Amniotic stem cell (primary cell): ENCODE measurements at places on chromosomes 13 and 19.

DNA sequence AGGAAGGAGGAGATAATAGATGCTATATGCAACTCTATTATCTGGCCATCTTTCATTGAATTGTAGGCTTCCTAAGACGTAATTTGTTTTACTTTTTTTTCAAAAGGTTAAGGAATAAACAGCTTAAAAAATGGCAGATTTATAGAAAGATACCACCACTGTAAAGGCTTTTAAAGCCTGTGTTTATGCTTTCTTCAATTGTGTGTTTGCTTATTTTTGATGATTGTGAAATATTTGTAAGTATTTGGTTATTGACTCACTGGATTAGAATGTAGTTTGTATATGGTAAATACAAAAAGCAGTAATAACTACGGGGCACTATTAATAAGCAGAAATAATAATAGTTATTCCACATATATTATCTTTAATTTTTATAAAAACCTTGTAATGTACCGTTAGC, 437.9 kb downstream of the KLF5 start:
- no peak for DNase-seq

- no peak for DNase-seq
These were observed 27.3 kb downstream of the ZNF114 start for GRCh38 chr19:48296963-48297734.

- no peak for DNase-seq
These were observed 4.8 kb downstream of the DPF1 start for GRCh38 chr19:38219221-38219620.

- DNase-seq = no peak
These were observed 1988.1 kb upstream of the PCDH20 start for GRCh38 chr13:63403733-63404132.

- DNase-seq = no peak
These were observed 29.4 kb downstream of the TBC1D4 start for GRCh38 chr13:75452564-75452963.

DNA sequence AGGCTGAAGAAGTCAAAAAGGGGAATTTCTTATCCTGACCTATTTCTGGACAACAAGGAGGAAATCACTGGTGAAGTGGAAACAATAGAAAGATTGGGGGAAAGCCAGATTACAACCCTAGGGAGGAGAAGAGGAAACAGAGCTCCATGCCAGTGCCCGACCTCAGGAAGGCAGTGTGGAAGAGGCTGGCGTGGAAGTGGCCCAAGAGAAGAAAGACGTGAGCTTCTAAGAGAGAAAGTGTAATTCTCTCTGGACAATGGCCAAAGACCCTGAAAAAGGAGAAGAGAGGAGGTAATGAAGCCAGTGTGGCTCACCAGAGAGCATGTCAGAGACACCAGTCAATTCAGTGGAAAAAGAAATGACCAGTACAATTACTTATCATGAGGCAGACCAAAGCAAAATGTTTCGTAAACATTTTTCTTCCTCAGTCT, 52.6 kb upstream of the URAD start:
- DNase-seq = no peak

DNA sequence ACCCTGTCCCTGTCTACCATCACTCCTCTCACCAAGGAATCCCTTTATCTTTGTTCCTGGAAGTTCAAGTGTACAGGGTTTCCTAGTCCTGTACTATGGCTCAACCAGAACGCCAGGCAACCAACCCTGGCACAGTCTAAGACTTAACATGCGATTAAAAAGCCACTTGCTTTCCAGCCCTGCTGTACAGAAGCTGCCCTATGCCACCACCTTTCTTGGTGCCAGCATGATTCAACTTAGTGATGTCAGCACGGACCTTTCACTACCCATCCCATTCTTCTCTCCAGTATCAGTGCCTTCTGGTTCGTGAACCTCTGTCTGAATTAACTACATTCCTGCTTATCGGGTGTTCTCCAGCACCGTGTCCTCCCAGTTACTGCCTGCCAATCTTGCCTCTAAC, 151.1 kb downstream of the KLF12 start:
- no peak for DNase-seq

- no peak for DNase-seq
These were observed 28.6 kb upstream of the MIR17HG start for GRCh38 chr13:91318886-91319285.

GRCh38 chr19:45515081-45515624, 7.9 kb downstream of the VASP start:
- DNase-seq = no peak

- no peak for DNase-seq
These were observed 7.2 kb downstream of the HNRNPL start for GRCh38 chr19:38842439-38843174.

DNA sequence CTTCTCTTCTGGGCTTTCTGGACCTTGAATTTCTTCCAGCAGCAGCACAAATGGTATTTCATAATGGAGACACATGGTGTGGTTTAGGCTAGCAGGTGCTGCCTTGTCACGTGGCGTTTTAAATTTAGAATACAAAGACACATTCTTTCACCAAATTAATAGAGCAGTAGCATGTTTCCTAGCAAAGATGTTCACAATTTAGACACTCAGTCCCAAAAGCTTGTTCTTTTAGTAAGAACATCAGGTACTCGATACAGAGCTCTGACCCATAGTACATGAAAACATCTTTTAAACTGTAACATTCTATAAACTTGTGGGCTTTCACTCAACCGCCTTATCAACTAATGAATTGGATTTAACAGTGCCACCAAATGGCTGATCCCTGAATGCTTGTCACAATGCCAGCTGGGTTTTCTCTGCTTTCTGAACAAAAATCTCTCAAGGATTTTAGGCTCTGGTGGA, 290.1 kb downstream of the DCLK1 start:
- DNase-seq = no peak

DNA sequence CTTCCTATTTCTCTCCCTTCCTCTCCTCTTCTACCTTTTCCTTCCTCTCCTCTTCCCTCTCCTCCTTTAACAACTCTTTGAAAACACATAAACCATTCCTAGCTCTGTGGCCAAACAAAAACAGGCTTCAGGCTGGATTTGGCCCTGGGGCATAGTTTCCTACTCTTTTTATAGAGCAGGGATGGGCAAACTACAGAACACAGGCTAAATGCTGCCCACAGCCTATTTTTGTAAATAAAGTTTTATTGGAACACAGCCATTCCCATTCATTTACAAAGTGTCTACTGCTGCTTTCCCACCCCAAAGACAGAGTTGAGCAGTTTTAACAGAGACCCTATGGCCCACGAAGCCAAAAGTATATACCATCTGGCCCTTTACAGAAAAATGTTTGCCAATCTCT, 35.4 kb downstream of the LHFPL6 start:
- no peak for DNase-seq
